Fibroblast of the aortic adventitia (primary cell): ENCODE measurements at places on chromosomes 16 and 17. TPM values are rescaled to one million over a fixed set of nuclear protein-coding genes. Genes with fewer than 3 reads are reported as not detected.

Gene CX3CL1
- 0.18 and 0.33 TPM in 2 replicates for total RNA-seq

Gene WNT9B
- total RNA-seq = 0.09 TPM in 1 of 2 replicates, not detected in the other

Gene INO80E
- 6.5 and 36.5 TPM in 2 replicates for total RNA-seq

Gene KRTAP4-4
- not detected in 2 replicates for total RNA-seq

Gene SLC13A2
- total RNA-seq = not detected in 2 replicates

Gene RDM1
- total RNA-seq = 0.45 TPM in 1 of 2 replicates, not detected in the other

Gene ZNF771
- total RNA-seq = 12.6 and 16.2 TPM in 2 replicates

Gene TSNAXIP1
- total RNA-seq = 0.99 and 1.8 TPM in 2 replicates

Gene GUCY2D
- not detected in 2 replicates for total RNA-seq

Gene NACA2
- total RNA-seq = not detected in 2 replicates

Gene ZPBP2
- not detected in 2 replicates for total RNA-seq

Gene CA10
- total RNA-seq = not detected in 2 replicates

Gene RNF222
- total RNA-seq = not detected in 2 replicates

Gene ASPA
- 1.9 and 9.7 TPM in 2 replicates for total RNA-seq

Gene CCL17
- not detected in 2 replicates for total RNA-seq

Gene LRRC75A
- total RNA-seq = 3.6 and 6.1 TPM in 2 replicates

Gene AOC2
- total RNA-seq = 0.25 and 0.72 TPM in 2 replicates

Gene GINS2
- 0.08 and 19.1 TPM in 2 replicates for total RNA-seq
